Femur (tissue), 1 donor: ENCODE measurements at places on chromosomes 7 and 10.

- no peak for DNase-seq
Observed at GRCh38 chr7:925601-926000, 28.9 kb downstream of the ADAP1 start.

DNA sequence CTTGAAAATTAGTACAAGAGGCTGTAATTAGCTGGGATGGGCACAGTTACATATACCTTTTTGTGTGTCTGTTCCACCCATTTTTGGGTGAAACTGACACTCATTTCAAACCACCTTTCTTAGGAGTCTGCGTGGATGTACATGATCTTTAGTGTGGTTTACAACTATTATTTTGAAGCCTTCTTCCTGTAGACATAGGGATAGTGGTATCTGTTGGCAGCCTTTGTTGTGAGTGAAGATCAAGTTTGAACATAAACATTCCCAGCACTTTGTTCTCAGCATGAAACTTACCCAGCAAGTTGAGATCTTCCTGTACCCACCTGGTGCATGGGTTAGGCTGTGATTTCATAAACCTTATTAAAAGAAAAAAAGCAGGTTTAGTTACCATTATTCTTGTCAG lies 2.0 kb downstream of the BAG3 start:
- no peak for DNase-seq

- DNase-seq = no peak
Observed at GRCh38 chr7:139589474-139589873, 66.0 kb downstream of the CLEC2L start.

DNA sequence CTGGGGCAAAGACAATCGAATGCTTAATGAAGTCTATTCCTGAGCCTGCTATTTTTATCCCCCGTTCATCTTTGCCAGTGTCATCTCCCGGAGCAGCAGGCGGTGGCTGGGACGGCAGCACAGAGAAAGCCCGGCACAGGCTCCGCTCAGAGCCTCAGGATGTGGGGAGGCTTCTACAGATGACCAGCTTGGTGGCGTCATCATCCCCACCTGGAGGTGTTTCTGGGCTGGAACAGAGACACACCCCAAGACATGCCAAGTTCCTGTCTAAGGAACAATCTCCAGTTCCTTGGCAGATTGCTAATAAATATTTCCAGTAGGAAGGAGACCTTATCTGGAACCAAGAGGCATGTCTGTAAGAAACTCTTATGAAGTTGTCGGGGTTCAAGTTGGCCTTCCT lies 552.4 kb upstream of the MGMT start:
- no peak for DNase-seq

- no peak for DNase-seq
Observed at GRCh38 chr7:44849885-44850544, 2.1 kb upstream of the H2AZ2 start.

DNA sequence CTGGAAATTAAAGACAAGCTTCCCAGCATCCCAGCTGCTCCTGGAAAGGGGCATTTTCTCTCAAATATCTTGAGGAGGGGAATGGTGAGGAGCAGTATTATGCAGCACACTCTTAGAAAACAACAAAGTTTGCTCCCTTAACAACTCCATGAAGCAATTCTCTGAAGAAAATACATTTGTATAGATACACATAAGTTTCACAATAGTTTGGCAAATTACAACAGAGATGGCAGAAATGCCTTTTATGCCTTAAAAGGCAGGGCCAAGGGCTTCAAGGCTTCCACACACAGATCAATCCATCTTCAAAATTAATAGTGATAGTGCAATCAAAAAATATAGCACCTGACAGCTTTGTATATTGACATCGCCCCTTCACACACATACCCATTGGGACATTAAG lies 12.2 kb downstream of the DGKI start:
- no peak for DNase-seq
